ENCODE measurements at places on chromosomes 3 and 15. TPM values are rescaled to one million over a fixed set of nuclear protein-coding genes. Genes with fewer than 3 reads are reported as not detected.

GRCh38 chr3:5888851-5889250, 701.3 kb downstream of the EDEM1 start:
- no peak for DNase-seq

DNA sequence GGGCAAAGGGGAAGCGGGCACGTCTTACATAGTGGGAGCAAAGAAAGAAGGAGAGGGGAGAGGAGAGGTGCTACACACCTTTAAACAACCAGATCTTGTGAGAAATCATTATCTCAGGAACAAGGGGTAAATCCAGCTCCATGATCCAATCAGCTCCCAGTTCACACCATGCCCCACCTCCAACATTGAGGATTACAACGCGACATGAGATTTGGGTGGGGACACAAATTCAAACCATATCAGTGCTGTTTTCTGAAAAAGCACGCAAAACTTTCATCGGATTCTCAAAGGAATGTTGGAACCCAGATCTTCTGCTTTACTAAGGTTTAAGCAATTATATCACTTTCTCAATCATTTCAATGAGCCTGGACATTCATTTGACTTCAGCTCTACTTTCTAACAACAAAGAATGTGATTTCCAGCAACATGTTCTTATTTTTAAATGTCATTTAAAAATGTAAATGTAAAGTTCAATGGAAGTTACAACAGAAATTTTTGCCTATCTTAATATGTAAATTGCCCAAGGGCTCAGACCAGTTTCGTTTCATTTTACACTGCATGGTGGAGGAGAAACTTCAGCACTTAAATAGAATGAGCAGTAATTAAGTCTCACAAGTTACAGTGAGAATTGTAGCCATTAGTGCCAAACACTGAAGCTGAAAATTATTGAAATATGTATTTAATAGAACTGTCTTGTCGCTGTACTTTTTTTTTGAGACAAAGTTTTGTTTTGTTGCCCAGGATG, 8.4 kb upstream of the CCDC54 start:
- DNase-seq: no peak

DNA sequence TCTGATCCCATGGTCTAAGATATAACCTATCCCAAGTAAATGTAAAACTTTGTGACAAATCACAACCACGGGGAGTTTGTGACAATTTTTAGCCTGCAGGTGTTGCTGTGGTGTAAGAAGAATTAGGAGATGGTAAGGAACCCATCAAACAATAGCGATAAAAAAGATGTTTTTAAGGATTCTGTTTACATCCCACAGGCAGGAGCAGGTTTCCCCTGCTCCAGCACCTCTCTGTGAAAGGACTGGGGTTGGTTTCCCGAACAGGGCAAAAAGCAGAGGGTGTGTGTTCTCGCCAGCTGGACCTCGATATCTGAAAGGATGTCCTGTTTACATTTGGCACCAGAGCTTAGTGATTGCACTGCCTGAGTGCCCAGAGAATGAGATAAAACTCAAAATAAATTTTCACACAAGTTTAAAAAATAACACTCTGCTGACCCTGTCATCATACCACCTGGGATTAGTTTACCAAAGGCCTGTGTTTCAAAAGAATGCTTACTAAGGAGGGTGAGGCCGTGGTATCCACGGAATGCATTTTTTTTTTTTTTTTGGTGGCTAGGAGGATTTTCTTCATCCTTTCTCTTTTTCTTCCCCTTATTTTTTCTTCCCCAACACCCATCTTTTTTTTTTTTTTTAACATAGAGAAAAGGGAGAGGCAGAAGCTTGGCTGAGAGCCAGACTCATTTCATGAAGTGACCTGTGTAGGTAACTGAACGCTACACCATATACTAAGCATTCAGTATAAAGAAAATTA, 151.8 kb upstream of the DPH6 start:
- no peak for DNase-seq

DNA sequence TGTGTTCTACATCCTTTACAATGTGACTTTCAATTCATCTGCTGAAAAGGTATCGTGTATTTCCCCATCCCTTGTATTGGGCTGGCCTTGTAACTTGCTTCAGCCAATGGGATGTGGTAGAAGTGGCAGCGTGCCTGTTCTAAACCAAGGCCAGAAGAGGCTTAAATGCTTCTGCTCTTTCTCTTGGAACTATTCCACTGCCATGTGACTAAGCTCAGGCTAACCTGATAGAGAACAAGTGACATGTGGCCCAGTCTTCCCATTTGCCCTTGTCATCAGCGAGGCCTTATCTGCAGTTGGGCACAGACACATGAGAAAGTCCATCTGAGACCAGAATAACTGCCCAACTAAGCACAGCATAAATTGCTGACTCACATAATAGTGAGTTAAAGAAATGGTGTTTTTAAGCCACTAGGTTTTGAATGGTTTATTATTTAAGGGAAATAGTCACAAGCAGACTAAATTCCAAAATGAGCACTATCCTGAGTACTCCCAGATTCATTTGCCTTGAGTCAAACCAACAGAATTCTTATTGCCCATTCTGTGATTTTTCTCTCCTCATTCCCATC, 230.2 kb downstream of the CPNE4 start:
- DNase-seq: no peak

GRCh38 chr3:46862369-46863025, 747 bp downstream of the MYL3 start:
- no peak for DNase-seq

GRCh38 chr3:13005301-13005700, 67.9 kb downstream of the IQSEC1 start:
- DNase-seq: no peak

GRCh38 chr3:64157150-64158035, 67.9 kb downstream of the PRICKLE2 start:
- DNase-seq: no peak

- DNase-seq: no peak
Observed at GRCh38 chr3:151969026-151969642, 95.7 kb downstream of the SUCNR1 start.

Gene TRANK1
- total RNA-seq: 0.44 TPM

Gene GOLIM4
- total RNA-seq: 15.7 TPM

Gene GOLGA6D
- total RNA-seq: not detected

Gene XIRP1
- not detected for total RNA-seq

Gene ISLR
- total RNA-seq: 3.4 TPM

Gene SLC22A14
- total RNA-seq: not detected

Gene FEZF2
- total RNA-seq: not detected
